Fibroblast of skin of right biceps (primary cell): ENCODE measurements at places on chromosomes 6 and 20.

- DNase-seq = no peak
These were observed 36.6 kb downstream of the BCL2L1 start for GRCh38 chr20:31685853-31686643.

GRCh38 chr20:23629017-23629541, 8.7 kb downstream of the CST3 start:
- peak; percentile 46 for DNase-seq

- no peak for DNase-seq
These were observed 554.1 kb downstream of the PRKN start for GRCh38 chr6:162173466-162173865.

- no peak for DNase-seq
These were observed 85.2 kb downstream of the DLL1 start for GRCh38 chr6:170205534-170206316.

- peak; percentile 73 for DNase-seq
These were observed 24.1 kb downstream of the ATXN1 start for GRCh38 chr6:16736856-16737775.
